Muscle of arm (tissue), 14 donors: ENCODE measurements at places on chromosomes 16 and 17.

DNA sequence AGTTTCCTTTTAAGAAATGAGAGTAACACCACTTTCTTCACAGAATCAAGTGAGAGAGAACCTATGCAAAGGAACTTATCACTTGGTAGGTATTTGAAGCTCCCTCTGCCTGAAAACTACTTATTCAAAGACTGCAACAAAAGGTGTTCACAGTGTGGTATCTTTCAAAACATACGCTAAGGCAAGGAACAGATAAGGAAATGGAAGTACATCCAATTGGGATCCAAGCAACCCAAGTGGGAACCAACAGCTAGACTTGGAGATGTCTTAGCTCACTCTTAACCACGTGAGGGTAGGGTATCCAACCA, 431 bp upstream of the PPM1E start:
- no peak for DNase-seq

DNA sequence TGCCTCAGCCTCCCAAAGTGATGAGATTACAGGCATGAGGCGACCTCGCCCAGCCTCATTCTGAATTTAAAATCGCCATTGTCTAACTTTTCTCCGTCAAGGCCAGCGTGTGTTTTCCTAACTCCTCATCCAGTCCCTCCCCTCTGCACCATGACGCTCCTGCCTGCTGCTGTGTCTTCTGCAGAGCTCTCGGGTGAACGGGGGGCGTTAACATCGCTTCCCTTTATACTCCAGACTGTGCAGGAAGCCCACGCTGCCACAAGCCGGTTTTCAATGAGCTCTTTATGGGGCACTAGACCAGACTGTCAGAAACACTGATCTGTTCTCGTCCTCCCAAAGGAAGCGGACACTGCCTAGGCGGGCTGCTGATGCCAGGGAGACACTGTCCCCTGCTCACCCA, 13.2 kb downstream of the AANAT start:
- peak; percentile 41 for DNase-seq

- DNase-seq: no peak
Observed at GRCh38 chr17:81317961-81318605, 23.0 kb upstream of the SLC38A10 start.

- DNase-seq: no peak
Observed at GRCh38 chr17:46874906-46875305, 23.5 kb downstream of the WNT9B start.

- no peak for DNase-seq
Observed at GRCh38 chr17:72594248-72594647, 473.4 kb downstream of the SOX9 start.

DNA sequence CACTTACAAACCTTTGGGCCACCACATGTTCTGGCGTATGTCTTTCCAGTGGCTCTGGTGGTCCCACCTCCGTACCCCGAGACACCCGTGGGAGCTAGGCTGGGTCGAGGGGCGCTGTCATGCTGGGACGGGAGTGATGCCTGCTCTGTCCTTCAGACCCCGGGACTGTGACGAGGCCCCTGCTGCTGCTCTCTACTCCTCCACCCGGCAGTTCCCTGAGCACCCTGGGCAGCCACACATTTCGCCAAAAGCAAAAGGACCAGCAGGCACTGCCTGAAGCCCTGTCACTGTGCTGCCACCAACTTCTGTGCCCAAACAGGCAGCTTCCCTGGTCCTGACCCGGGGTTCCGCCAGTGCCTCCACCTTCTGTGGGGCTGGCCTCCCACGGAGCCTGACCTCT, 15.5 kb downstream of the DOC2B start:
- no peak for DNase-seq

DNA sequence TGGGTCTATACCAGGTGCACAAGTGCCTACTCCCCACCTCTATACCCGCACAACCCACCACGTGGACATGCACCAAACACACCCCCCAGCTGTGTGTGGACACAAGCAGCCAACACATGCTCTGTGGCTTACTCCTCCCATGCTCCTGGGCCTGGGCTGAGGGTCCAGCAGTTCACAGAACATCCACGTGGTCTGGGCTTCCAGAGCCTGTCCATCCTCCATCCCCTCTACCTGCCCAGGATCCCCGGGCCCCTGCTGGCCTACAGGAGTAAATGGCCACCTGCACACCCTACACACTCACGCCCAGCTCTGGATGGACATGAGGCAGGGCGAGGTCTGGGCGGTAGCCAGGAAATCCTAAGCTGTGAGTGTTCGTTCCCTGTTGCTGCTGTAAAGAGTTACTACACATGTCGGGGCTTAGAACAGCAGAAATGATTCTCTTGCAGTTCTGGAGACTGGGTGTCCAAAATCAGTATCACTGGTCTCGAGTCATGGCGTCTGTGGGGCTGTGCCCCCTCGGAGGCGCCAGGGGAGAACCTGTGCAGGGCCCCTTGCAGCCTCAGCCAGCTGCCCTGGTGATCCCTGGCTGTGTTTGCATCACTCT, 15.0 kb upstream of the RAI1 start:
- DNase-seq: no peak

DNA sequence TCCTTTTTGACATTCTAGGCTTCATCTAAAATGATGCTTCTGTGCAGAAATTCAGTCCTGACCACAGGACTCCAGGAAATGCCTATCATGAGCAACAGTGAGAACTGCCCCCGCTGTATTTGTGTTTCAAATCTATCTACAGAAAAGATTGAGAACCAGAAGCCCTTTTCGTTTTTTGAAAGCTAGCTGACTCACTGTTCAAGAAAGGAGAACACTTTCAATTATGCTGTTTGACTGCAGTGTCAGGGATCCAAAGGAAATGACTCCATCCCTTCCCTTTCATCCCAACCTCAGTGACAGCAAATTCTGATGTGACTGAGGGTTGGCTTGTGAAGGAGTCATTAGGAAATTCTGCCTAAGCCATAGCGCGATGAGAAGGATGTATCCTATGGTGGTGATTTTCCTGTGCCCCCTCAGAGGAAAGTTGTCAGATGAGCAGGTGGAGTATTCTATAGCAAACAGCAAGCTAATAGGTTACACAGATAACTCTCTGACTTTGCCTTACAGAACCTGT, 622.3 kb downstream of the TMEM114 start:
- no peak for DNase-seq

GRCh38 chr17:1227917-1228780, 42.1 kb upstream of the BHLHA9 start:
- DNase-seq: no peak

DNA sequence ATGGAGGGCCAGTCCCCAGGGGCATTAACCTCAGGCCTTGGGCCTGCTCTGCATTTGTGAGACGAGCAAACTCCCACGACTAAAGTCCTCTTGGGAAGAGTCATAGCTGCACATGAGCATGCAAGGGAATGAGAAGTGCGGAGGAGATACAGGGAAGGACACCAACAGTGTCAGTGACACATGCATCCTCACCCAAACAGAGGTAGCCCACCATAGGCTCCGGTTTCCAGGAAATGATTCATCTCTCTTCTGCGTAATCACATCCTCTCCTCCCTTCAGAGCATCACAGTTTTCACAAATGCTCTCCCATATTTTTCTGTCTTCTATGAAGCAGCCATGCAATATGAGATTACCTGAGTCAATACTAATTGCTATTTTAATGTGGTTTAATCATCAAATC, 725.7 kb upstream of the GOT2 start:
- DNase-seq: no peak

DNA sequence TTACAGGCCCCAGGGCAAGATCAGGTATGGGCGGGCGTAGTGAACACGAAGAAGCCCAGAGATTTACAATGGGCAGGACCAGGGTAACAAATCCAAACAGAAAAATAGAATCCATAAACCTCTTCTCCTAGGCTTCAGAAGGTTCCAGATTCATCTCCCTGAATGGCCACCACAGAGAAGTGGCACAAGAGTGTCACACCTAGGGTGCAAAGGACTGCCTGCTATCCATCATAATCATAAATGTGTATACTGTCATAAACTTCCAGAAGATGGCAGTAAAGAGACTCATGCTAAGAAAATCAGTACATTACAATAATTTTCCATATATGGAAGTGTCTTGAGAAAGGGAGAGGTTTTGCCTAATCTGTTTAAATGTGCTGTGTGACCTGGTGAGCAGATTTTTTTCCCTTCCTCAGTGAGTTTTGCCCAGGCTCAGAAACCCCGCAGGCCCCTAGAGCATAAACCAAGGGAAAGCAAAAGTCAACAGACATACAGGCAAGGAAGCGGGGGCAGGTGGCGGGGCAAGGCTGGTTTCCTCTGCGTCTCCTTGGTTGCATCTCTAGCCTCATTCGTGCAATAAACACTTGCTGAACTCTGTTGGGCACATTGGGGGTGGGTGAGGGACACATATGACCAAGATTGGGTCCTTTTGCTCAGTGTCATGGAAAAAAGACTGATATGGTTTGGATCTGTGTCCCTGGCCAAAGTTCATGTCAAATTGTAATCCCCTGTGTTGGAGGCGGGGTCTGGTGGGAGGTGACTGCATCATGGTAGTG, 92.0 kb upstream of the CDH5 start:
- no peak for DNase-seq

GRCh38 chr17:17156511-17156910, 49.6 kb downstream of the PLD6 start:
- DNase-seq: no peak

DNA sequence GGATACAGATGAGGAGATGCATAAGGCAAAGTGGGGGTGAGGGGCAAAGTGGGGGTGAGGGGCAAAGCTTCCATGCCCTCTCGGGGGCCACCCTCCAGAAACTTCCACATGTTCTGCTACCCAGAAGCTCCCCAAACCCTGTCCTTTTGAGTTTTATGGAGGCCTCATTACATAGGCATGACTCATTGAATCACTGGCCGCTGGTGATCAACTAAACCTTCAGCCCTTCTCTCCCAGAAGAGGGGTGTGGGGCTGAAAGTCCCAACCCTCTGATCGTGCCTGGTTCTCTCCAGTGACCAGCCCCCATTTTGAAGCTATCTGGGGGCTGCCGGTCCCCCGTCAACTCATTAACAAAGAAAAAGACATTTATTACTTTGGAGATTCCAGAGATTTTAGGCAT, 27.5 kb downstream of the ITGAE start:
- no peak for DNase-seq

DNA sequence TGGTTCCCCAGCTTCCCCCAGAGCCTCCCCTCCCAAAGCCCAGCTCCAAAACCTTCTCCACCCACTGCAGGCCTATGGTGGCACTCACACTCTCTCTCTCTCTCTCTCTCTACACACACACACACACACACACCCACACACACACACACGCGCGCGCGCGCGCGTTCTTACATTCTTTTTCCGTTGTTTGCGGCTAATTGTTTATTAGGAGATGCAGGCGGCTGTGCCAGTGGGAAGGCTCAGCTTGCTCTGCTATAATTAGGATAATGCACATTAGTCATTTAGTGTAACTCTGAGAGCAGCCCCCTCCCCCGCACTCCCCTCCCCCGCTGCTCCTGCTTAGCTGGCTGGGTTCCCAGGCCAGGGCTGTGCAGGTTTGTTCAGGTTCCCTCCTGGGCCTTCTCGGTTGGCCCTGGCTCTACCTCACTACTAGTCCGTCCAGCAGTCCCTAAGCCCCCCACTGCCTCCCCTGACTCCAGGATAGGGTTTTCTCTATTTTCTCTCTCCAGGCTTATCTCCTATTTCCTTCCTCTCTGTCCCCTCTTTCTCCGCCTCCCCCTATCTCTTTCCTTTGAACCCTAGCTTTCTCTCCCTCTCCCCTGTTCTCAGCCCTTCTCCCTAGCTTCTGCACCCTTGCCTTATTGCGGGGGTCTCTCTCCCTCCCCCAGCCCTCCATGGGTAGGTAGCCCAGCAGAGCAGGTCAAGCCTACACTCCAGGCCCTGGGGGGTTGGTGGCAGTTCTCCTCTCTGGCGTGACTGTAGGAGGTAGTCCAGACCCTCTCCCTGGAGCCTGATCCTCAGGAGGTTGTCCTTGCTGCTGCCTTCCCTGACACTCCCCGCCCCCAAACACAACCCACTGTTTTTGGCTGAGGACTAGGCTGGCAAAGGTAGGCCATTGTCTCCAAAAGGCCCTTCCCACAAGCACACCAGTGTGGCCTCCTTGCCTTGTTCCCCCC, 34.0 kb downstream of the TMEM132E start:
- no peak for DNase-seq

GRCh38 chr16:60214311-60214710, 1480.2 kb upstream of the GOT2 start:
- DNase-seq: no peak

- no peak for DNase-seq
Observed at GRCh38 chr16:10777356-10777755, 33.7 kb downstream of the NUBP1 start.

GRCh38 chr17:45646288-45646988, 137.7 kb upstream of the CRHR1 start:
- no peak for DNase-seq

GRCh38 chr16:3029491-3030221, 5.8 kb downstream of the THOC6 start:
- no peak for DNase-seq

DNA sequence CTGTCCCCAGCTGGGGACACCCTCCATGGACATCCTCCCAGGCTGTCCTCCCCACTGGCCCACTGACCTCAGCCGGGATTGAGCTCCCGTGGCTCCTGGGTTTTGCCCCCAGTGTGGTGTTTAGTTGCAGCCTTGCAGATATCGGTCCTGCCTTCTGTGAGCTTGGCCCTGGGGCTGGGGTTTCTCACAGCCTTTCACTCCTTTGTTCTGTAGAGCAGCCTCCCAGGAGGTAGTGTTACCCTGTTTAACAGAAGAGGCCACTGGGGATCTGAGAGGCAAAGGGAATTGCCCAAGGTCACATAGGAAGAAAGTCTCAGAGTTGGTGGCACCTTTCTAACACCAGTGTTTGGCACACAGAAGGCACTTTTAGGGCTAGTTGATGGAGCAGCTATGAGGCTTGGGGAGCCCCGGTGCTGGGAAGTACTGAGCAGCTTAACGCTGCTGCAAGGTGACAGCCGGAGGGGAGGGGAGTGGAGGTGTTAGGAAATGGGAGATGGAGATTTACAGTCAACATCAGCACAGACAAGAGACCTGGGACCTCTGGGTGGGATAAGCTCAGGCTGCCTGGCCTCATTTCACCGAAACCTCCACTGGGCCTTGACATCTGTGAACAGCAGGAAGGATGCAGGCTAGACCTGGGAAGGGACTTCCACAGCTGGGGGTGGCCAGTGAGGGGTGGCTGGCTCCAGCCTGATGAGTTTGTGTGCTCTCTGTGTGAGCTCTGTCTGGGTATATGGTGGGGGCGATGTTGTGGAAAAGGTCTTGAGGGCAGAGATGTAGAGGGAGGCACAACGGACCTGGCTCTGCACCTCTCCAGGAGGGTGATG, 26.1 kb downstream of the CACNA1G start:
- no peak for DNase-seq

DNA sequence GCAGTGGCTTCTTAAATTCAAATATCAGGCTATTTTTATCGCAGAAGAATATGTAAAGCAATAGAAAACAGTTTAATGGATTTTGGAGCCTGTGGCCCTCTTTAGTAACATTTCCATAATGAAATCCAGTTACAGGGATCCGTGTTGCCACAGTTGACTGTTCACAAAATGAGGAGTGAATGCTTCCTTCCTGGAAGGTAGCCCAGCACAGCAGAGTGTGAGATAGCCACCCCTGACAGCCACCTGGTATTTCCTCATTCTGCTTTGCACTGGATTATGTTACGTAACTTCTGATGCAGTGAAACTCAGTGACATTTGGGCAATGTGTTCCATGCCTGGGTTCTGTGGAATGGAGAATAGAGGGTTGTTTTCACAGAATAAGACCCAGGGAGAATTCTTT, 517.2 kb downstream of the RBFOX1 start:
- DNase-seq: peak; percentile 0

- no peak for DNase-seq
Observed at GRCh38 chr16:88312732-88313131, 70.0 kb upstream of the ZNF469 start.
